ENCODE measurements at places on chromosomes 3 and 15. TPM values are rescaled to one million over a fixed set of nuclear protein-coding genes. Genes with fewer than 3 reads are reported as not detected.

GRCh38 chr3:155352900-155353490 is 59.5 kb upstream of the STRIT1 start:
- peaks cover 26% of the 10 kb centered on the region for H3K27me3 ChIP-seq
- H3K4me3 ChIP-seq = no peak overlapping the region
- H3K4me1 ChIP-seq = peaks cover 2% of the 10 kb centered on the region
- no peak overlapping the region for H3K27ac ChIP-seq
- DNase-seq = no peak
- peaks cover 3% of the 10 kb centered on the region for H3K36me3 ChIP-seq

GRCh38 chr3:16464511-16465148 is 48.9 kb downstream of the RFTN1 start:
- peaks cover 45% of the 10 kb centered on the region for H3K4me1 ChIP-seq
- peaks cover 17% of the 10 kb centered on the region for H3K36me3 ChIP-seq
- H3K27me3 ChIP-seq = no peaks in the 10 kb centered on the region
- no peak overlapping the region for H3K4me3 ChIP-seq

DNA sequence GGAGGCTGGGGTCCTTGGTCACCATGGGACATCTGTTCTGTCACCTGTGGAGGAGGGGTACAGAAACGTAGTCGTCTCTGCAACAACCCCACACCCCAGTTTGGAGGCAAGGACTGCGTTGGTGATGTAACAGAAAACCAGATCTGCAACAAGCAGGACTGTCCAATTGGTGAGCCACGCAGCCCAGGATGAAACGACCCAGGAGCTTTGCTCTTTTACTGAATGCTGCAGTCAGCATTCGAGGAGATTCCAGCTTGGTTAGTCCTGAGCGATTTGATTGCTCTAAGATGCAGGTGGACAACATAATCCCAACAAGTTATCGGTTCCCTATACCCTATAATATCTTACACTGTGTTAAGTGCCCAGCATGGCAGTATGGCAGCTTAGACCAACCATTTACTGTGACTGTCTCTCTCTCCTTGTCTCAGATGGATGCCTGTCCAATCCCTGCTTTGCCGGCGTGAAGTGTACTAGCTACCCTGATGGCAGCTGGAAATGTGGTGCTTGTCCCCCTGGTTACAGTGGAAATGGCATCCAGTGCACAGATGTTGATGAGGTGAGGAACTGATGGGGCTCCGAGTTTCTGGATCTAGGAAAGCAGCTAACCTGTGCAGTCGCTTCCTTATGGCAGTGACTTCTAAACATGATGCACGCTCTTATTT is 7.8 kb downstream of the THBS1 start:
- no peak for DNase-seq
- no peaks in the 10 kb centered on the region for H3K27me3 ChIP-seq
- peaks cover 6% of the 10 kb centered on the region for H3K36me3 ChIP-seq
- H3K27ac ChIP-seq = no peak overlapping the region

DNA sequence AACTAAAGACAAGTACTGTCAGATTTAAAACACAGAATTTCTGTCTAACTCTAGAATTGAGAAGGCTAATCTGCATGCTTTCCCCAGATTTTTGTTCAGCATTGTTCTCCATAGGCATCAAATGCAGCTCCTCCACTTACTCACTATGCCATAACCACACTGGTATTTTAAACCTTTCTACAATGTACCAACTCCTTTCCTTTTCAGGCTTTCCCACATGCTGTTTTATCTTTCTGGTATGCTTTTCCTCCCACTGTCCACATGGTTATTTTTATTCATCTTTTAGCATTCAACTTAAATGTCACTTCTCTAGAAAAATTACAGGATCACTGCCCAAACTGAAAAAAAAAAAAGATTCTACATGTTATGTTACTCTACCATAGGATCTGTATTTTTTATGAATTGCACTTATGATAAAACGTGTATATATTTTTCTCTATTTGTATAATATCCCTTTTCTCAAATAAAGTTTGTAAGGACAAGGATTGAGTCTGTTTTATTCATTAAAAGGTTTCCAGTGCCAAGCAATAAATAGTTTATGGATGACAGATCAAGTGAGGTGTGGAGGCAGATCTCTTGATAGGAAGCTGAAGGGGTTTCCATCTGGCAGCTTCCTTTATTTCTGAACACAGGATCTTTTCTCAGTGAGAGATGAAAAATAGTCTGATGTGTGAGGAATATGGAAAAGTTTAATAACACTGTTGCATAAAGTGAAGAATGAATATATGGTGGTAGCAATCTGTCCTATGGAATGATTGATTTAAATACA is 1064.5 kb downstream of the ZPLD1 start:
- H3K36me3 ChIP-seq = no peaks in the 10 kb centered on the region
- H3K27me3 ChIP-seq = no peaks in the 10 kb centered on the region
- DNase-seq = no peak
- H3K4me1 ChIP-seq = no peaks in the 10 kb centered on the region

GRCh38 chr15:70509731-70510143 is 253.6 kb downstream of the UACA start:
- no peaks in the 10 kb centered on the region for H3K36me3 ChIP-seq
- no peak overlapping the region for H3K4me3 ChIP-seq

DNA sequence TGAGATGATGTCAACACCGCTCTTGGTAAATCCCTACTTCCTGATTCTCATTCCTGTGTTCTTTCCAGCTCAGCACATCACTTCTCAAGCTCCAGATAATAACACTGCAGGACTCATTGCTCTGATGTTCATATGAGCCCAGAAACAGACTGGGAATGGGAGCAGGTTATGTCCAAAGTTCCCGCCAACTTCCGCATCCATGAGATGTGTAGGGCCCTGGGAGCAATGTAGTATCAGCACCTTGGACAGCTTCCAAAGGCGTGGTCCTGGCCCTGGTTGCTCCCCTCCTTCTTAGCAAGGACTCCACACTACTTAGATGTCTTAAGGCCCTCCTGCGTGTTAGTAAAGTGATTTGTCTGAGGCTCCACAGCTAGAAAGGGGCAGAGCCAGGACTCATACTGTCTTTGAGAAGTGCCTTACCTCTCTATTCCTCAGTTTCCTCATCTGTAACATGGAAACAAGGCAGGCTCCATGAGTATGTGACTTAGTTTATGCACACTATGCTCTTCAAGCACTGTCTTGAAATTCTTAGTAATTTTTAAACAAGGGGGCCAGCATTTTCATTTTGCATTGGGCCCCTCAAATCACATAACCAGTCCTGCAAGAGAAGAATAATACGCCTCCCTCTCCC is 27.9 kb upstream of the SLC6A1 start:
- H3K27ac ChIP-seq = no peak overlapping the region
- no peaks in the 10 kb centered on the region for H3K4me1 ChIP-seq
- H3K27me3 ChIP-seq = peaks cover 48% of the 10 kb centered on the region
- H3K36me3 ChIP-seq = no peaks in the 10 kb centered on the region

DNA sequence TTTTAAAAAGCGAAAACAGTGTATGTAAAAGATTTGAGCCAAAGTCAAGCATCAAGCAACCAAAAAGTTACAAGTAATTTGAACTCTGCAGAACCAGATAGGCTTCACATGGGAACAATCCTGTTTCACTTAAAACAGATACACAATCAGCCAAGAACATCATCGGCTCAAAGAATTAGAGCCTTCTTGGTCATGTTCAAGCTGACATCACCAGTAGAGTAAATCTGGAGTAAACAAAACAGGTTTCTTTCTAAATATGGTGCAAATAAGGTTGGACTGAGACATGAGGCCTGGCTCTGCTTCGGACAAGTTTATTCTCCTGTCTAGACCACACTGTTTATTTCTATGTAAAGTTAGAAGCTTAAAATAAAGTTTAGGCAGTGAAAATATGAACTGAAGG is 116.0 kb downstream of the GMNC start:
- DNase-seq = no peak
- H3K27ac ChIP-seq = no peak overlapping the region

- H3K27me3 ChIP-seq = peaks cover 36% of the 10 kb centered on the region
- no peak overlapping the region for H3K27ac ChIP-seq
- no peak overlapping the region for H3K4me3 ChIP-seq
- H3K4me1 ChIP-seq = no peaks in the 10 kb centered on the region
Observed at GRCh38 chr3:190003681-190004123, 117.0 kb downstream of the P3H2 start.

- no peak overlapping the region for H3K4me3 ChIP-seq
- H3K27me3 ChIP-seq = peaks cover 35% of the 10 kb centered on the region
- no peak for DNase-seq
Observed at GRCh38 chr3:57006949-57007419, 53.5 kb upstream of the SPATA12 start.

DNA sequence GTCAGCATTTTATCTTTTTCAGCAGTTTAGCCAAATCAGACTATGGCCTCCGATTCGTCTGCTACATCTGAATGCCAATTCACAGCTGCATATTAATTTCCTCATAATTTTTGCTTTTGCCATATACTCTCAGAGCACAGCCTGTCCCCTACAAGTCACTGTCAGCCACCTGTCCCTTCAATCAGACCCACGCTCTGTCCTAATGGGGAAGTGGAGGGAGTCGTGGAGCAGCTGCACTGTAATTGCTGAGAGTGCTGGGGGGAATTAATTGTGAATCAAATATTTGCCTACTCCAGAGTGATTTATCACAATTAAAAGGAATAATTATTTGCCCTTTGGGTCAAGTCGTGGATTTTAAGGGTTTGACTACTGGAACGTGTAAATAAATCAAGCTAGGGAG is 75.5 kb downstream of the EBLN2 start:
- peaks cover 4% of the 10 kb centered on the region for H3K36me3 ChIP-seq
- no peak for DNase-seq
- H3K27me3 ChIP-seq = peaks cover 34% of the 10 kb centered on the region
- H3K27ac ChIP-seq = no peak overlapping the region
- H3K4me1 ChIP-seq = no peaks in the 10 kb centered on the region

DNA sequence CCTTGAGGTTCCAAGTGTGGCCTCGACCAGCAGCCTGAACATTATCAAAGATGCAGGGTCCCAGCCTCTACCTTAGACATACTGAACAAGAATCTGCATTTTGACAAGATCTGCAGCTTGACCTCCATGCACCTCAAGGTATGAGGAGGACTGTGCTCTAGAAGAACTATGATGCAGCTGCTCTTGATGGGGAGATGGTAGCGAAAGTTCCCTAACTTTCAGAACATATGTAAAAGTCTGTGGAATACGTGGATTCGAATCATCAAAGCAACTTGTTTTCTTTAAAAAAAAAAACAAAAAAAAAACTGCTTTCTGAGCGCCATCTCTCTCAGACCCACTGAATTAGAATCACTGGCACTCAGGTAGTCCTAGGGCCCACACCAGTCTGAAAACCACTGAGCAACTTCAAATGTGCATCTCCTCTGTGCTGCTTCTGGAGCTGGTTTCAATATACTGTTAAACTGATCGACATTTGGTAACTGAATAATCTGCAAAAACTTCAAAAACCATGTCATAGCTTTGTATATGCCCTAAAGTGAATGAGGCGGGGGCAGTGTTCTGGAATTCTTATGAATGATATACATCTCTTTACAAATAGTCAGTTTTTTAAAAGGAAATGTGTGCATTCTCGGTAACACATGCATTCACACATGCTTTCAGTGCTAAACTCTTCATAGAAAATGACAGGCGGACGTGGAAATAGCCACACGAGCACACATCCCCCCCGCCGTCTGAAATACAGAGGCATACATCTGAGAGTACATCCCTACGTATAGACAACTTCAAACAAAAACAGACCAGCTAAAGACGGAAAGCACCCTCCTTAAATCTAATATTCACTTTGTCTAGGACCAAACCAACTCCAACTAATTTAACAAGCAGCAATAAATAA is 128.8 kb downstream of the FOXP1 start:
- H3K36me3 ChIP-seq = peaks cover 5% of the 10 kb centered on the region
- peak overlapping the region; percentile 87 for H3K4me3 ChIP-seq

DNA sequence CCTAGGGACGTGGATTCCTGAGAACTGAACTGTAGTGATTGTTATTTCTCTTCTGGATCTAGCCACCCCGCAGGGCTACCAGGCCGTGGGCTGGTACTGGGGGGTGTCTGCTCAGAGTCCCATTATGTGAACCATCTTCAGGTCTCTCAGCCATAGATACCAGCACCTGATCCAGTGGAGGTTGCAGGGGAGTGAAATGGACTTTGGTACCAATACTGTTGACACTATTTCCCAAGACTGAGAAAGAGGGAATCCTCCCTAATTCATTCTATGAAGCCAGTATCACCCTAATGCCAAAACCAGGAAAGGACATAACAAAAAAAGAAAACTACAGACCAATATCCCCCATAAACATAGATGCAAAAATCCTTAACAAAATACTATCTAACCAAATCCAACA is 237.0 kb upstream of the AGTR1 start:
- no peaks in the 10 kb centered on the region for H3K36me3 ChIP-seq
- H3K4me3 ChIP-seq = no peak overlapping the region

- no peaks in the 10 kb centered on the region for H3K36me3 ChIP-seq
- H3K27ac ChIP-seq = no peak overlapping the region
- no peak for DNase-seq
Observed at GRCh38 chr15:99731336-99732123, 1.7 kb downstream of the LYSMD4 start.

GRCh38 chr3:120770891-120771290 is 28.3 kb downstream of the GTF2E1 start:
- peaks cover 33% of the 10 kb centered on the region for H3K4me1 ChIP-seq
- DNase-seq = no peak
- H3K4me3 ChIP-seq = no peak overlapping the region
- H3K36me3 ChIP-seq = peaks cover 6% of the 10 kb centered on the region
- no peaks in the 10 kb centered on the region for H3K27me3 ChIP-seq
- no peak overlapping the region for H3K27ac ChIP-seq

GRCh38 chr3:36244728-36245127 is 135.6 kb upstream of the STAC start:
- no peaks in the 10 kb centered on the region for H3K36me3 ChIP-seq
- no peak overlapping the region for H3K4me3 ChIP-seq
- no peaks in the 10 kb centered on the region for H3K4me1 ChIP-seq
- no peak overlapping the region for H3K27ac ChIP-seq

DNA sequence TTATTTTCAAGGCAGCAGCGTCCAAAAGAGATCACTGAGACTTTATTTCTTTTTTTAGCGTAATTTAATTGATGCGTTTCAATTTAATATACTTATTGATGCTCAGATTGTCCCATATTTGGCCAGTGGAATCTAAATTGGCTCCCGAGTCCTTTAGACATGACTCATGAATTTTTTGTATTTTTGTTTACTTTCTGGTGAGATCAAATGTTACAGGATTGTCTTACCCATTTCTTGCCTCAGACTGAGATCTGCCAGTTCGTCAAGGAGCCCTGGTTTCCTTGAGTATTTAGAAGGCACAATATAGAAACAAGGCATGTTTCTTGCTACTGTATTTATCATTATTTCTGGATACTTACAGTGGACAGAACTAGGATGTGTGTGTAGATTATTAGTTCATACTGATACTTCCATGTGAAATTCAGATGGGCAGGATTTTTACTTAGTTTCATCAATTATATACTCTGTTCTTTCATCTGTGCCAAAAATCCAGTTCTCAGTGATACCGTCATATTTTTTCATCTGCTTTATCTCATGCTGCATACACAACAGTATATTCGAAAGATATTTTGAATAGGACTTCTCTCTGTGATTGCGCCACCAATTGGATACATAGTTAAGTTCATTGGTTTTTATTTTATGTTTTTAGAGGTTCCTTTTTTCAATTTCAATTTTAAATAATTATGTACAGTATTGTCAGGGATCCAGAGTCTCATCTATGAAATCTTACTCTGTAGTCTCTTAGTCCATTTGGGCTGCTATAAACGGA is 436.9 kb upstream of the C2CD4B start:
- peaks cover 42% of the 10 kb centered on the region for H3K27me3 ChIP-seq
- H3K4me3 ChIP-seq = no peak overlapping the region
- H3K4me1 ChIP-seq = no peaks in the 10 kb centered on the region
- H3K36me3 ChIP-seq = no peaks in the 10 kb centered on the region
- no peak overlapping the region for H3K27ac ChIP-seq

The PCNP gene
- 150 TPM for total RNA-seq

The SGO1 gene
- 1.0 TPM for total RNA-seq

The RNF111 gene
- 41.3 TPM for total RNA-seq

The CFAP44 gene
- total RNA-seq = 7.5 TPM

The CP gene
- not detected for total RNA-seq

The WDR82 gene
- 114 TPM for total RNA-seq

The HMCES gene
- total RNA-seq = 48.2 TPM
